Coronary artery (tissue), 2 donors: ENCODE measurements at places on chromosomes 2 and 18.

DNA sequence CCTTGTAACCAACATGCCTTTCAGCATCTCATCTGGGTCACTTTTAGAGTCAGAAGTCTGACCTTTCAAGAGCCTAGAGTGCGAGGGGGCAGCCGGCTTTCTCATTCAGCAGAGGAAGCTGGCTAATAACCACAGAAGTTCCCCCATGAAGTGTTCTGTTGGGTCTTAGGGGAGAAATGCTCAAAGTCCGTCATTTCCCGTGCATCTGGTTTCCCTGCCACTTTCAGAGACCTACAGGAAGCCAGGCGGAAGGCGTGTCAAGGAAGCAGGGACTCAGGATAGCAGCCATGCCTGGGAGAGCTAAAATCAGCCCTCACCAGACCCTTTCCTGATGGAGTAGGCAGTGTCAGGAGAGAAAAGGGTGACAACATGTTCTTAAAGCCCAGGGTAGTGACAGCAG is 301.8 kb upstream of the ID2 start:
- no peak for DNase-seq

GRCh38 chr18:59893971-59894370 is 5.8 kb upstream of the PMAIP1 start:
- DNase-seq, result no peak

DNA sequence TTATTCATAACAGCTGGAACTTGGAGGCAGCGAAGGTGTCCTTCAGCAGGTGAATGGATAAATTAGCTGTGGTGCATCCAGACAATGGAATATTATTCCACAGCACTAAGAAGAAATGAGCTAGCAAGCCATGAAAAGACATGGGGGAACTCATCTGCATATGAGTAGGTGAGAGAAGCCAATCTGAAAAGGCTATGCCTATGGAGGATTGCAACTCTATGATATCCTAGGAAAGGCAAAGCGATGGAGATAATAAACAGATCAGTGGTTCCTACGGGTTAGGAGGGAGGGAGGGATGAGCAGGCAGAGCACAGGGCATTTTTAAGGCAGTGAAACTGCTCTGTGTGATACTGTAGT is 66.2 kb downstream of the ODC1 start:
- no peak for DNase-seq

DNA sequence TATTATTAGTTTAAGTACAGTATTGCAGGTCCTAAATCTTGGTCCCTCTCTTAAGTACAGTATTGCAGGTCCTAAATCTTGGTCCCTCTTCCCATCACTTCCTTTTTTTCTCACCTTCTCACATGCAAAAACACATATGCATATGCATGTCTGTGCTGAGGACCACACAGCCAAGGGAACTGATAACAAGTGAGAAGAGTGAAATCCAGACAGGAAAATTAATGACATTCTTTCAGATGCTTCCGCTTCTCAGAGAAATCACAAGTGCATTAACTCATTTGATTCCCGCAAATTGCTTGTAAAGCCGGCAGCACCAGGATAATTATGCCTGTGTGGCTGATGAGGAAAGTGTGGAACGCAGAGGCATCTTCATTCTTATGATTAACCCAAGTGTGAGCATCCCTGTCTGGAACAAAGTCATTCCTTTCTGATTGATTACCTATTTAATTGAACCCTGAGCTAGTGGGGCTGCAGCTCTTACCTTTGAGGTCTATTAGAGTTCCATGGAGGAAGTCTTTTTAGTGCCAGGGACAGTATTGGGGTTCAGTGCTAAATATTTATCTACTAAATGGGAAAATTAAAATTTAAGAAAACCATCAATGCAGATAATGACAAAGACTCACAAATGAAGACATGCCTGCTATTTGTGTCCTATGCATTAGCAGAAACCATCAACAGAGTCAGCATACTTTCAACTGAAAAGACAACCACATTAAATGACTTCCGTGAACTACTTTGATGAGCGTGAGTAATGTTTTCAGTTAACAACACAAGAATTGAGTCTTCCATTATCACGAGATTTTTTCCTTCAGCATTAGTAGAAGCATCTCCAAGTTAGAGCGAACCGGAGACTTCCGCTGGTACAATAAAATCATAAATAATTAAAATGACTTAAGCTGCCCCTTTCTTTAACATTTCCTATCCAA is 220.4 kb upstream of the SLC35G4 start:
- no peak for DNase-seq

GRCh38 chr2:41486948-41487347 is 560.9 kb upstream of the PKDCC start:
- no peak for DNase-seq

- DNase-seq, result no peak
Measured at GRCh38 chr2:78928502-78928901, 97.0 kb upstream of the REG3G start.

DNA sequence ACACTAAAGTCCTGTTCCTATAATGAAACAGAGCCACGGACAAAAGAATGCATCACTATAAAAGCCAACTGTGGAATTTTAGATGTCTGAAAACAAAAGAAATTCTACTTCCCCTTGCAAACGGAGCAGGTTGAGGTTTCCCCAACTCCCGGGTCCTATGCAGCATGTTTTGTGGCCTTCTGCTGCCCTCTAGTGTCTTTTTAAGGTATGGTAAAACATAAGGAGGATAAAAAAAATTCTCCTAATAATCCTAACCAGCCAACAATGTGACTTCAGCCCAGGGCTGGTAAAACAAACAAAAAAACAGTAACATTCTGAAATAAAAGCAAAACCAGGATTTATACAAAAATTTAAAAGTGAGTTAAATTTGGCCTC is 539.5 kb downstream of the NRXN1 start:
- no peak for DNase-seq

DNA sequence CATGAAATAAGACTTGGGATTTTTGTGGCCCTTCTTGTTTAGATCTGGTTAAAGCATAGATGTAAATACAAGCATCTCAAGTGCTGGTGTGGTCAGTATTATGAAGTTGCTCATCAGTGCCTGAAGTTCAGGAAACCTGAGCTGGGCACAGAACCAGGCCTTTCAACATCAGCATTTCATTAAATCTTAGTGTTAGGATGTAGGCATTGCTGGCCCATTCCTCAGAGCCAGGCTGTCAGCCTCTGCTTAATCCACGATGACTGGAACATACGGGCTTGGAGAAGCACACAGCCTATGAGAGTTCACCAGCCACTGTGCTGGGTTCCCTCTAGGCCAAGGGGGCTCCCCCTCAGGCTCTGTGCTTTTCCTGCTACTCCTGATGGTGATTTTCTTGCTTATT is 270.2 kb downstream of the EN1 start:
- no peak for DNase-seq

GRCh38 chr2:72204156-72204785 is 56.6 kb upstream of the CYP26B1 start:
- DNase-seq, result no peak

- DNase-seq, result no peak
Measured at GRCh38 chr18:33804258-33804657, 226.2 kb downstream of the ASXL3 start.

DNA sequence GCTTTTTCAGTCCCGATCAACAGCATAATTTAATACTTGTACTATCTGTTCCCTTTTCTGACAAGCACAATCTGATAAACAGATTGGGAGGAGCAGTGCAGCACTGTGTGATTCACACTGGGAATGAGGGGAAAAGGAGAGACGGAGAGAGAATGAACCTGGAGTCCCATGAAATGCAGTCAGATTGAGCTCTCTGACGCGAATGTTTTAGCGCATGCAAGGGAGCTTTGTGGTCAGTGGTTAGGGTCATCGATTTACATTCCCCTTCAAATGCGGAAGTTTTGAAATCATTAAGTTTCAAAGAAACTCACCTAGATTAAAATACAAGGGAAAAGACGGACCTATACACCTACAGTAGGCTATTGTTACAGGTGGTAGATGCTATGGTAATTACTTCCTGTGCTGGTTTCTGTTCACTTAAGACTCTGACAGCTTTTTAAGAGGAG is 99.6 kb downstream of the KCTD1 start:
- DNase-seq, result no peak

GRCh38 chr18:74148543-74149070 is 284 bp downstream of the TIMM21 start:
- DNase-seq, result no peak

DNA sequence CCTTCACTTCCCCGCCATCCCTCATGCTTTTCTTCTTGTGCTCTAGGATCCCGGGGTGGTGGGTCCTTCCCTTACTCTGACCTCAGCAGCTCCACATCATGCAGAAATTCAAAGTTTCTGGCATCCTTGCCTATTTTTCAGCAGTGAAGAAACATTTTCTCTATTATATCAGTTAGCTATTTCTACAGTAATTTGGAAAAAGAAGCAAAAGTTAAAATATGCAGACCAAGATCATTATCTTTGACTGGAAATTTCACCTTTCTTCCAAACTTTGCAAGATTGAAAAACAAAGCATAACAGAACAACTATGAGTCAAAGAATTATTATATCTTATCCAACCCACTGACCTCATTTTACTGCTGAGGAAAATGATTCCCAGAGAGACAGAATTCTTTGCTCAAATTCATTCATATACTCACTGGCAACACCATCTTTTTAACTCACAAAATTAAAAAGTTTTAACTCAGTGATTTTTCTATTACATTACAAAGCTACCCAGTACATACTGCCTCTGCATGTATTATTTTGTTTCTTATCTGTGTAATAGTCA is 40.5 kb downstream of the ANTXR1 start:
- no peak for DNase-seq

GRCh38 chr18:74069178-74070050 is 78.2 kb downstream of the FBXO15 start:
- DNase-seq, result no peak

DNA sequence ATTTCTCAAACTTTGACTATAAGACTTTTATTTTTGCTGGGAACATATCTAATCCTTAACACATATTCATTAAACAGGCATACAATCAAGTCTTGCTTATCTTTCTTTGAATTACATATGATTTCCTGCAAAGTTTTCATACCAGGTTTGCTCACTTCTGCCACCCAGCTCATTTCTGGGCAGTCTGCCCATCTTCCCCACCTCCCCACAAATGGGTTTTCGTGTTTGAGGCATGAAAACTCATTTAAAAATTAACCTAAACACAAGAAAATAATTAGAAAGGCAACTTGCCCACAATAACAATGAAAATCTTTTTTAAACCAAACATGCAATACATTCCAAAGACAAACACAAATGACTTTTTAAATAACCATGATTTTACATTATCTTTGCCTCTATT is 3.4 kb downstream of the CHST9 start:
- no peak for DNase-seq

- no peak for DNase-seq
Measured at GRCh38 chr2:80489717-80490116, 185.2 kb upstream of the LRRTM1 start.
